ENCODE measurements at places on chromosomes 2 and 18.

DNA sequence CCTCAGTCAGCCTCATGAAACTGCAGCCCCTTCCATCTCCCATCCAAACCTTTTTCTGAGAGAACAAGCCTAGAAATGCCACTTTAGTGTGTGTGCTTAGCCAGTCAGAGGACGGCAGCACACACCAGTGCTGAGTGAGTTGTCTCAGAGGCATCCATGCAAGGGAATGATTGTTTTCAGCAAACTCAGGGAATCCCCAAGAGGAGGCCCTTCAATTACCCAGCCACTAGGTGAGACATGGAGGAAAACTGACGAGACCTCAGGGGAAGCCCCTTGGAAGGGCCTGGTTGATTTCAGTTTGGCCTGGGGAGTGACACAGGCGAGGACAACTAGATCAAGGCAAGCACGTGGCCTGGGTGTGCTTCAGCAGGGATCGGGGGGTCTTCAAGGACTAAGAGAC, 49.7 kb downstream of the APOB start:
- no peak for DNase-seq

GRCh38 chr2:189751080-189751658, 11.4 kb downstream of the OSGEPL1 start:
- DNase-seq = no peak

- no peak for DNase-seq
Measured at GRCh38 chr2:50116096-50117010, 915.6 kb downstream of the NRXN1 start.

GRCh38 chr2:150162241-150162942, 325.1 kb downstream of the RND3 start:
- DNase-seq = no peak

- DNase-seq = no peak
Measured at GRCh38 chr2:165953306-165953654, 296 bp downstream of the TTC21B start.

DNA sequence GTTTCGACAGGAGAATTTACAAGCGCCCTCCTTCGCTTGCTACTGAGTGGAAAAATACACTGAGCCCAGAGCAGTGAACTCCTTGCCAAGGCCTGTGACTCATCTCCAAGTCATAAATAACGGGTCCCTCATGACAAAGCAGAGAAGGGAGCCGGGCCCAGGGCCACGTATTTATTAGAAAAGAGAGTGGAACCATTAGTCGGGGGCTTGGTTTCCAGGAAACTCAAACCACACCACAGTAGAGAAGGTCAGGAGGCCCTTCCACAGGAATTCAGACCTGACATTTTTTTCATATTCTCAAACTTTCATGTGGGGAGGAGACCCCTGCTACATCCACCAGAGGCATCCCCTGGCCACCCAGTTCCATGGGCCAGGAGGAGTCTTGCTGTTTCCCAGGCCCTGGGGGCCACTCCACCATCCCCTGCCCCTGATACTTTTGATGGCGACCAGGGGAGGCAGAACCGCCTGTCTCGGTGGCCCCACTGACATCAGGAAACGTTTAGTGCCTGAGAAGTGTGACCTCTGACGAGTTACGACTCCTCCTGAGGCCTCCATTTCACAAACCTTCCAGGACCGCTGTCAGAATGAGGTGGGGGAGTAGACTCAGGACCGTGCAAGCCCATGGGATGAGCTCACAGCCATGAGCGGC, 289.7 kb downstream of the DYSF start:
- no peak for DNase-seq

- DNase-seq = no peak
Measured at GRCh38 chr2:217800433-217801114, 202.2 kb downstream of the TNS1 start.

GRCh38 chr2:190674966-190675650, 26.2 kb downstream of the NAB1 start:
- DNase-seq = no peak

- no peak for DNase-seq
Measured at GRCh38 chr2:197972061-197972460, 167.7 kb downstream of the PLCL1 start.

GRCh38 chr2:120820953-120821279, 85.2 kb downstream of the GLI2 start:
- DNase-seq = no peak

GRCh38 chr2:160360089-160360757, 133.4 kb downstream of the RBMS1 start:
- no peak for DNase-seq

DNA sequence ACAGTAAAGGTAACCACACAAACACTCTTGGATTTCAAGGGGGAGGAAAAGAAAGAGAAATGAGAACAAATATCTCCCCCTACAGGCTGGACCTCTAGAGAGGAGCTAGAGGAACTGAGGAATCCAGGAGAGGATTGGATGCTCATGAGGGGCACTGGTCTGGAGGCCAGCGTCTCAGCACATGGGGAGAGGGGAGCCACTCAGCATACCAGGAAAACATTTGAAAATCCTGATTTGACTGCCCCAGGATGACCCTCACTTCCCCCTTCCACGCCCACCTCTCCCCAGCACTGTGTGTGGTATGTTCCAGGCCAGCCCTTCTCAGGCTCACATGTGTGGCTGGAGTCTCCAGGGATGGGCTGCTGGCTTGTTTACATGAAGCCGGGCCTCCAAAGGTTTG, 396.8 kb upstream of the ID2 start:
- DNase-seq = no peak

DNA sequence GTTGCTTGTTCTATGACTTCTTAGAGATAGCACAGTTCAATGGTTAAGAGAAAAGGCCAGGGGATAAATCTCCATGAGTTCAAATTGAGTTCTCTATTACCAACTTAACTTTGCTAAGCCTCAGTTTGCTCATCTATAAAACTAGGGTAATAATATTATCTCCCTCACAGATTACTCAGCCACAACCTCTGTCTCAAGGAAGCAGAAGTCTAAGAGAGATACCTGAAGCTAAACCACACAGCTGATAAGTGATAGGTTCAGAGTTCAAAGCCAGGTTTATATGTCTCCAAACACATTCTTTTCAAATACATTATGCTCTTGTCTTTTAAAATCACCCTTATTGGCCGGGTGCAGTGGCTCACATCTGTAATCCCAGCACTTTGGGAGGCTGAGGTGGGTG, 287.7 kb downstream of the NBAS start:
- DNase-seq = no peak

DNA sequence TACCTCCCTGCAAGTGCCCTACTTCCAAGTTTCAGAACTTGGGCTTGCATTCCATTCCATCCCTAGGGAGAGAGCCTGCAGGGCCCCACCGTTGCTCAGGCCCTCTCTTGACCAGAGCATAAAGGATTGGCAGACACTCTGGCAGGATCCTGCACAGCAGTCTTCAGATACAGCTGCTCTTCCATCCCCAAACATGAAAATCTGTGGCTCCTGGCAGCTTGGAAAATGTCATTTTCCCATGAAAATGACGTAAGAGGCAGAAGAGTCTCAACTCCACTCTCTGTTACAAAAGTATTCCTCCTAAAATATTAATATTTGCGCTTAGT, 162.6 kb downstream of the GFPT1 start:
- DNase-seq = no peak

GRCh38 chr2:157540102-157540501, 88.6 kb downstream of the ACVR1C start:
- DNase-seq = no peak

GRCh38 chr18:36349552-36349951, 52.0 kb downstream of the FHOD3 start:
- DNase-seq = no peak

Data from osteocyte (in vitro differentiated cells).